ENCODE measurements at places on chromosomes 3 and 15.

DNA sequence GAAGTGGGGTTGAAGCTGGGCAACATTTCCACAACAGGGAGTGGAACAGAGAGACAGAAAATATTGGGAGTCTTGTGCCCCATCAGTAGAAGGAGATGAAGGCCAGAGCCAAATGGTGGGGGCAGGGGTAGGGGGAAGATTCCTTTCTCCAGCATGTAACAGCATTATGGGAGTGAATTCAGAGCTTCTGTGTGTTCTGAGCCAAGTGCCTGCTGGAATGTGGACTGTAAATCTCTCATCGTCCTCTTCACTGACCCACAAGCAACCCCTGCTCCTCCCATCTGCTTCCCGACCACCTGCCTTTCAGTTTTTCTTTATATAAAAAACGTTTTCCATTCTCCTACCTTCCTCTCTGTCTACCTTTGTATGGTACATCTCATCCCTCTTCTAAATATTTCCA is 344.2 kb upstream of the TPRG1 start:
- no peak for DNase-seq

GRCh38 chr3:30199855-30200254 is 406.5 kb upstream of the TGFBR2 start:
- no peak for DNase-seq

- DNase-seq, result no peak
These were observed 4.4 kb downstream of the MEIS2 start for GRCh38 chr15:37095770-37096557.

DNA sequence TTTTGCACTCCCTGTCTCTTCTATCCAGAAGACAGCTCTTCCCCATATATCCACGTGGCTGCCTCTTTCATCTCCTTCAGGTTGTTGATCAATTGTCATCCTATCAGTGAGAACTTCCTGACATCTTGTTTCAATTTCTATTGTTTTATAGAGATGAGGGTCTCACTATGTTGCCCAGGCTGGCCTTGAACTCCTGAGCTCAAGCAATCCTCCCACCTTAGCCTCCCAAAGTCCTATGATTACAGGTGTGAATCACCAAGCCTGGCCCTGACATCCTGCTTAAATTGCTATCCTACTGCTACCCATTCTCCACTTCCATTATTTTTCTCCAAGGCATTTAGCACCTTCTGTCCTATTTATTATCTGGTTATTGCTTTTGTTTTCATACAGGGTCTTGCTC is 44.9 kb upstream of the IREB2 start:
- DNase-seq, result no peak

DNA sequence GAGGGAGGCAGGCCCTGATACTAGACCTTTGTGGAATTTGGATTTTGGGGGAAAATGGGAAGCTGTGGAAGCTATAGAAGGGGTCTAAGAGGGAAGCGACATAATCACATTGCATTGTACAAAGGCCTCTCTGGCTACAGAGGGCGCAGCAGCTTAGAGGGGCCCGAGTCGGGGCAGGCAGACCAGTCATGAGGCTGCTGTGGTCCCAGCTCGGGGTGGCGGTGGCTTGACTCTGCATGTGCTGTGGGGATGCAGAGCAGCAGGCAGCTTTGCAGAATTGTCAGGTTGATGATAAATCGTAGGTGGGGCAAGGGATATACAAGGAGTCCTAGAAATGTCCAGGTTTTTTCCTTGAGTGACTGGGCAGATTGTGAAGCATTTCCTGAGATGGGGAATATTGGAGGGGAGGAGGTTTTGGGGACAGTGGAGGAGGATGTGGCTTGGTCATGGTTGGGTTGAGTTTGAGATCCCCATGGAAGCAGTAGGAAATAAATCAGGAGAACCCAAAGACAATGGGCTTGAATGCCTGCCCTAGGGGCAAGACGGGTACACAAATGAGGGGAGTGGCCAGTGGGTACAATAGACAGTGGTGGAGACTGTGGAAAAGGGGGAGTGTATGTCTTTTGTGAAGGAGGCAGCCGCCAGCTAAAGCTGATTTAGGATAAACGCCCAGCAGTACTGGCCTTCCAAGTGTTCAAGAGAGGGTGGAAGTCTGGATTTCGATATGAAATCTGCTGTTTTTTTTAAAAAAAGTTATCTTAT is 94.1 kb downstream of the HMG20A start:
- DNase-seq, result no peak
